ENCODE measurements at places on chromosomes 4 and X.

DNA sequence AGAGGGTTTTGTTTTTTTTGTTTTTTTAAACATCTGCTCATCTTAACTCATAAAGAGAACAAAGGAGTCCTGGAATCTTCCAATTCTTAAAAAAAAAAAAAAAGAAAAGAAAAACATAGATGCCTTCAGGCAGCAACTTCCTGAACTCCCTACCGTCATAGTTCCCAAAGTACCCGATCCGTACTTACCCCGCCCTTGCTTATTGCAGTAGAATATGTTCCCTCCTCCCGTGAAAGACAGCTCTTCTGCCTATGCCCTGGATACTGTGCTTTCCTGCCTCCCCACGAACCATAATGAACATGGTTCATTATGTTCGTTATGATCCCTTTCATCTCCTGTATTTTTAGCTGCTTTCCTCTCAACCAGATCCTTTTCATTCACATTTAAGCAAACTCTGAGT is 40.3 kb downstream of the KLHL5 start:
- no peak for DNase-seq

- no peak for DNase-seq
Measured at GRCh38 chrX:155009994-155010472, 12.5 kb downstream of the F8 start.

- no peak for DNase-seq
Measured at GRCh38 chrX:18889346-18890048, 94.4 kb downstream of the PHKA2 start.

DNA sequence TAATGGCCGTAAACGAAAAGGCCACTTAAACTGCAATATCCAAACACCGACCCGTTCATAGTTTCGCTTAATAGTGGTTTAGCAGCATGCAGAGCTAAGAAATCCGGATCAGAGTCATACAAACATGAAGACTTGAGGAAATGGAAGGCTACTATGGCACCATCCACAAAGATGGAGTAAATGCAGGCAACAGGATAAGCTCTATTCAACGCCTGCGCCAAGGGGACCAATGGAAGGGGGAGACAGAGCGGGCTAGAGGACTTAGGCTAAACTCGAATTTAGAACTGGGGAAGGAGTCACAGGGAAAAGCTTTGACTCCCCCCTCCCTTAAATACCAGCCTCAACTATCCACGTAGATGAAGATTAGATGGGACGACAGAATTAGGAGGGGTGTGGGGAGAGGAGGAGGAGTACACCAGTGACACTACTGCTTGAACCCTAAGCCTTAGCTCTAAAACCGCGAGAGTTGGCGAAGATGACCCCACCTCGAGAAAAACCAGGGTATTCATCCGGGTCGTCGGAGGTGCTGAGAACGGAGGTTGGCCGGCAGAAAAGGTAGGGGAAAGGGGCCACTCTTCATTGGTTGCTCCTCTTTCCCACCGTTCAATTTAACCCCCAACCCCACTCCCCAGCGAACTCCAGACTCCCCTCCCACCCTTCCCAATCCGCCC is 3.5 kb downstream of the HUWE1 start:
- no peak for DNase-seq

DNA sequence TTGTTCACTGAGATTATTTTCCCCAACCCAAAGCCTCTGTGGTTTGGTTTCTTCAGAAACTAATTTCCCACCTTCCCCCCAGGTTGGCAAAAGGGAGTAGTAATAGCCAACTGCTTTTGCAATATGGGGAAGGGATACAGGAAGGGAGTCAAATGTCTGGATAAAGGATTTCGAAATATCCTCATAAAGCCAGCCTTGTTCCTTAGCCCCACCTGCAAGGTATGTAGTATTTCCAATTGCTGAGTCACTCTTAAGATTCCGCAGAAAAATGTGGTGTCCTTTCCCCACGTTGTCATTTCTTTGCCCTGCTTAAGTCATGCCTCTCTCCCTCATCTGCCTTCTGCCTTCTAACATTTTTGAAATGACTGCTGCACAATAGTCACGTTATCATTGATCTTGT is 138.8 kb upstream of the DCAF8L1 start:
- DNase-seq, result no peak

- no peak for DNase-seq
Measured at GRCh38 chrX:121649417-121649816, 602.0 kb downstream of the GLUD2 start.

GRCh38 chr4:74583089-74583700 is 138.3 kb downstream of the AREG start:
- no peak for DNase-seq

GRCh38 chr4:186345184-186345583 is 79.2 kb downstream of the F11 start:
- no peak for DNase-seq

DNA sequence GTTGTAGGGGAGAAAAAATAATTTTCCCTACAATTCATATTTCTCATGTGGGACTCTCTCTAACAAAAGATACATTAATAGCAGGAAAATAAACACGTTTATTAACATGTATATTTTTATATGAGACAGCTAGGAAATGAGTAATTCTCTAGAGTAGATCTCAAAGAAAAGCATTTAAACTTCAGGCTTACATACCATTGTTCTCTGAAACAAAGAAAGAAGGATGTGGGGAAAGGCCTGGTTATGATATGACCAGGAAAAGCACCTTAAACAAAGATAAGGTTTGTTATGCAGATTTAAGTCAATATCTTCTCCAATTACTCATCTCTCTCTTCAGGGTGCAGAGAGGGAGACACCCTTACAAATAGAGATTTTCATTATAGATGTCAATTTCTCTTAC is 131.3 kb downstream of the SLC7A11 start:
- no peak for DNase-seq

GRCh38 chrX:136863826-136864225 is 16.7 kb downstream of the RBMX start:
- no peak for DNase-seq

DNA sequence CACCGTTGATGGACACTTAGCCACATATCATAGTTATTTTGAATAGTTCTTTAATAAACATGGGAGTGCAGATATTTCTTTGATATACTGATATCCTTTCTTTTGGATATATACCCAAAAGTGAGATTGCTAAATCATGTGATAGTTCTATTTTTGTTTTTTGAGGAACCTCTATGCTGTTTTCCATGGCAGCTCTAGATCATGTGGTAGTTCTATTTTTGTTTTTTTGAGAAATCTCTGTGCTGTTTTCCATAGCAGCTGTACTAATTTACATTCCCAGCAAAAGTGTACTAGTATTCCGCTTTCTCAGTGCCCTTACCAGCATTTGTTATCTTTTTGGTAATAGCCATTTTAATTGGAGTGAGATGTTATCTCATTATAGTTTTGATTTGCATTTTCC is 3.6 kb downstream of the SH3BGRL start:
- DNase-seq, result no peak

GRCh38 chr4:4422856-4423499 is 36.1 kb downstream of the NSG1 start:
- no peak for DNase-seq

DNA sequence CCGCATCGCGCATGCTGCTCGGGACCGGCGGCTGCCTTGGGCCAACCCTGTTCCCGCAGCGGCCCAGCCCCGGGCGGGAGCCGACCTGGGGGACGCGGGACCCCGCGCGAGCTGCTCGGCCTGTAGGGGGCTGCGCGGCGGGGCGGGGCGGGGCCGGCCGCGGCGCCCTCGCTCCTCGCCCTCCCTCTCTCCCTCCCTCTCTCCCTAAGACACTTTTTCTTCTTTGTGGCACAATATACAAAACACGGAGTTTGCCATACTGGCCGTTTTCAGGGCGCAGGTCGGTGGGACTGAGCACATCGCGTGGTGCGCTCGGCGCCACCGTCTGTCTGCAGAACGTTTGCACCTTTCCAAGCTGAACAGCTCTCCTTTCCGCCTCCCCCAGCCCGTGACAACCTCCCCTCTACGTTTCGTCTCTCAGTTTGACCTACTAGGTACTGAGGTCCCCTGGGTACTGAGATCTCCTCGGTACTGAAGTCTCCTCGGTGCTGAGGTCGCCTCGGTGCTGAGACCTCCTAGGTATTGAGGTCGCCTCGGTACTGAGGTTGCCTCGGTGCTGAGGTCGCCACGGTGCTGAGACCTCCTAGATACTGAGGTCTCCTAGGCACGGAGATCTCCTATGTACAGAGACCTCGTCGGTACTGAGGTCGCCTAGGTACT is 261.1 kb upstream of the PLCXD1 start:
- DNase-seq, result no peak

GRCh38 chrX:25016938-25017598 is 1.3 kb upstream of the ARX start:
- no peak for DNase-seq

GRCh38 chr4:155854582-155855226 is 11.4 kb downstream of the ASIC5 start:
- DNase-seq, result no peak

GRCh38 chr4:37951461-37952352 is 8.5 kb upstream of the PTTG2 start:
- DNase-seq, result no peak

GRCh38 chr4:110514889-110515479 is 39.0 kb downstream of the ENPEP start:
- DNase-seq, result no peak

DNA sequence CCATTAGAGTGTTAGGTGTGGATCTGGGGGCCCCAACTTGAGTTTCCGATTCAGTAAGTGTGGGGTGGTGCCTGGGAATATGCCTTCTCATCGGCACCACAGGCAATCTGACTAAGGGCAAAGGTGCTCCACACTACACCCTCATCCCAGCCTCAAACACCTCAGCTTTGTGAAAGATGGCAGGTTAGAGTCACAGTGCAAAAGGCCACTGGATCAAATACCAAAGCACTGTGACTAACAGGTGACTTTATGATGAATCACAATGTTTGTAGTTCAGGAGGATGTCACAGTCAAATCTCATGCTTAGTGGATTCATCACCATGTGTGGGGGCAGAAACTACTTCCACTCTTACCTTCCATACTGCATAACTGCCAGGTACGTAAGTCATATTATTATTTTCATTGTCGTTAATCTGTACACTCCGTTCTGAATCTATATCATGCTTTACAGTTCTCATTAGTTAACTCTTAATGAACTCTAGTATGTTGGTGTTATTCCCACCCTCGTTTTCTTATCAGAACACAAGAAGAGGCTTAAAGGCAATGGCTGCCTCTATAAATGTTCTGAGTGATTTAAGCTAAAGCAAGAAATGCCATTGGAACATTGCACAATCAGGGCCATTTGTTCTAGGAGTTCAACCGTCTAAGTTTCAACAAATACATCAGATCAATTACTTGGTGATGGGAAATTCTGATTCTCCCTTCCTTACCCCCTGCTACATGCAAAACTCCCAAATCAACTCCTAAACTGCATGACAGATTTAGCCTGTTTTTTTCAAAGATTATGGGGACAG is 50.2 kb downstream of the PRKG2 start:
- no peak for DNase-seq

DNA sequence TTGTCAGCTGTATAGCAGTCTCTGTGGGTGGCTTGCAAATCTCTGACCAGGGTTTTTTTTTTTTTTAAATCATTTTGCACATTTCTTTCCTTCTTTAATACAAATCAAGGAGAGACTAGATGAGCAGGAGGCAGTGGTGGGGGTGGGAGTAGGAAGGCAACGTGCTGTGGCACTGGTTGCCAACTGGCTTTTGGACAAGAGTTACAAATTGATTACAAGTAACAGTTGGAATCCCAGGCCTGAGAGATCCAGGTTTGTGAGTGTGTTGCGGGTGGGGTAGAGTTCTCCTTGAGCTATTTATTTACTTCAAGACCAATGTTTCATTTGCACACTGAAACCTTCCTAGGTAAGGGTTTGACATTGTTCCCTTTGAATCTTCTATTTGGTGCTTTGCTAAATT is 325.3 kb downstream of the AFF2 start:
- no peak for DNase-seq

GRCh38 chr4:171588051-171588545 is 225.1 kb upstream of the GALNTL6 start:
- no peak for DNase-seq

- DNase-seq, result no peak
Measured at GRCh38 chrX:1946974-1947373, 332.1 kb downstream of the ASMT start.

DNA sequence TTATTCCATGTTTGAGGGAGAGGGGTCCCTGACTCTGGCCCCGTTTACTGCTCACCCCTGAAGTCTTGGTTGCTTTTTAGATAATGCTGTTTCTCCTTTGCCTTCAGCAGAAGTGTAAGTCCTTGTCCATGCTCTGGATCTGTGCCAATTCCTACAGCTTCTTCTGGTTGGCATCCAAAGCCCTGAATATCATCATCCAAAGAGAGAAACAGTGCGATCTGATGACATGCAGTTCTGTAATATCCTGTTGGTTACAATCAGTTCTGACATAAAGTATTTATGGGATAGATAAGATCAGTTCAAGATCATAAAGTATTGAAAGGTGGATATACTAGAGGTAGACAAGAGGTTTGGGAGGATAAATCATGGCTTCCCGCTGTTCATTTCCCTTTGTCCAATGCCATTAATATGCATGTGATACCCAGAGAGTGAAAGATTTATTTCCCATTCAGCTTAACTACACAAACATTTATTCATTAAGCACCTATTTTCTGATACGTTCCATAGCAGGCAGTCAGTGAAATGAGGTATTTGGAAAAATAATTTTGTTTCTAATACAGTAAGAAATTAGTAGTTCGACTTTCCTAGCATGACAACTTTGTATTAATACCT is 53.2 kb upstream of the TMEM150C start:
- DNase-seq, result no peak

- DNase-seq, result no peak
Measured at GRCh38 chr4:1329408-1330371, 17.3 kb upstream of the UVSSA start.

DNA sequence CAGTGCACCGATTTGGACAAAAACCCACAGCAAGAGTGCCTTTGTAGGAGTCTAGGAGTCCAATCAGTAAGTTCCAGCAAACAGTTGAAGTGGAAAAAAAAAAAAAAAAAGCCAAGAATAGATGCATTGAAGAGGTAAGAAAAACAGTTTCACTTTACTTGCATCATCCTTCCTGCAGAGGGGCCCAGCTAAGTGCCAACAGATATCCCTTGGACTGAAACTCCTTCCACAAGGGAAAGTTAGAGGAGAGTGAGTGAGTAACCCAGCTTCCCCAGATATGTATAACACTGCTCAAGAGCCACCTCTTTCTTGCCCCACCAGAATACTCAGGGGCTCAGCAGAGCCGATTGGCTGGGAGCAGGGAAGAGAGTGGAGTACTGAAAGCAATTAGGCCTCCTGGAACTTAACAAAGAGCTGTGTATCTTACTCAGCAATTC is 617.7 kb upstream of the SMIM31 start:
- no peak for DNase-seq

- no peak for DNase-seq
Measured at GRCh38 chrX:44914532-44915198, 41.7 kb downstream of the KDM6A start.

GRCh38 chr4:121742794-121743193 is 22.2 kb downstream of the SMIM43 start:
- DNase-seq, result no peak

DNA sequence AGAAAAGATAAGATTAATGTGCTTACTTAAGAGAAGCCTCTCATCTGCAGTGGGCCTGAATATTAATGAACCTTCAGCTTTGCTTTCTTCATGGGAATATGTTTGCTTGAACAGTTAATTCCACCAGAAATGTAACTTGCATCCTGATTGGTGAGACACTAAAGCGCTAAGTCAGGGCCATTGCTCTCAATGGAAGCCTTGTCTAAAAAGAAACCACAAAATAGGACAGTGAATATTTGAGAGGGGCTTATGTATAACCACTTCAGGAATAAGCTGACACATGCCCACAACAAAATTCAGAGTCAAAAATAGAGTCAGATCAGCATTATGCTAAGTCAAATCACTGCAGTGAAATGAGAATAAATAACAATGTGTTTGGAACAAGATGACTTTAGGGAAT is 1125.8 kb downstream of the STIM2 start:
- DNase-seq, result no peak

All from stimulated activated CD8-positive, alpha-beta memory T cell treated with anti-CD3 and anti-CD28 coated beads, Interleukin-4, amount 100 ng/mL, for 1 hour (primary cell).